T-helper 2 cell (primary cell): ENCODE measurements at places on chromosomes 3 and 15.

GRCh38 chr3:28212681-28213080, 28.7 kb upstream of the CMC1 start:
- DNase-seq, result no peak

DNA sequence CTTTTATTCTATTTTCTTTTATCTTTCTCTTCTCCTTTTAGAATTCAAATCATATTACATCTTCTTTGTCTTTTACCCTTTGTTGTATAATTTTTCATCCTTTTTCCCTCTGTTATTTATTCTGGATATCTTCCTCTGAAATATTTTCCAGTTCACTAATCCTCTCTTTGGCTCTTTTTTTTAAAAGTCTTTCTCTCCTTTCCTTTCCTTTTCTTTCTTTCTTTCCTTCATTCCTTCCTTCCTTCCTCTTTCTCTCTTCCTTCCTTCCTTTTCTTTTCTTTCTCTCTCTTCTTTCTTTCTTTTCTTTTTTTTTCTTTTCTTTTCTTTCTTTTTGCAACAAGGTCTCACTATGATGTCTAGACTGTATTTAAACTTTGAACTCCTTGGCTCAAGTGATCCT, 9.3 kb downstream of the SUSD5 start:
- no peak for DNase-seq

GRCh38 chr3:164351131-164351530, 727.2 kb downstream of the SI start:
- no peak for DNase-seq

DNA sequence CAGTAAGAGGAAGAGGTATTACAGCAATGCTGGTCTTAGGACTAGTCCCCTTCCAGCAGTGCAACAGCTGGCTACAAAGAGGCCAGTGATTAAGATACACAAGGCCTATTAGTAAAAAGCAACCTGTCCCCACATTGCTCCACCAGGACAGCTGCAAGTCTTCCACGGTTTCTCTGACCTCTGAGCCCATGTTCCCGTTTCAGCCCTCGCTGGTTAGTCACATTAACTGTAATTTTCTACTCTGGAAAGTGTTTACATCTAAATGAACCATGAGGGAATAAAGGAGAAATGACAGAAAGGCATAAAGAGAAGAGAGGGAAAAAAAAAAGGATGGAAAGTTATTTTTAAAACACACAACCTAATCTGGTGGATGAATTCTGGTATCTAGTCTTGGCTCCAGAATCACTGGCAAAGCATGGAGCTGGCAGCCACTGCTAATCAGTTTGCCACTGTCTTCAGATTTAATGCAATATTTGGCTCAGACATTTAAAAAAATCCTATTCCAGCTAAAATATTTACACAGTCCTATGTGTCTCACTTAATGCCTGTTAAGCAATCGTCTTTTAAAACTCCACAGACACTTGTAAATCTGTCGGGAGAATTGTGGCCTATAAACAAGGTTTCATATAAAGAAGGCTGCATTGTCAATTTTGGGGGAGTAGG, 154.9 kb downstream of the GREM1 start:
- DNase-seq, result no peak

DNA sequence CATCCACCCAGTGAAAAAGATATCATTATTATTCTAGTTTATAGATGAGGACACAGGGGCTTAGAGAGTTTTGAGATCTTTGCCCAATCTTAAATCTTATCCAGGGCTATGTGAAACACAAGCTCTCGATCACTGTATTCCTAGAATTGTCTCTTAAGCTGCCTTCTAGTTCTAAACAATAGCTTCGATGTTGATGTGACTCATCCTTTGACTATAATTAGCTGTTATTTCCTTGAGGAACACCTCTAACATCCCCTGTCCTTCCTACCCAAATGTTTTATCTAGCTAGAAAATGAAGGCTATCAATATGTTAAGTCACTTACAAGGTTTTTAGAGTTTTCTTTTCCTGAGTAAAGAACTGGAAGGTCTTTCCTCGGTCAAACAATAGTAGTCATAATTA, 83.1 kb upstream of the STAC start:
- DNase-seq, result no peak

GRCh38 chr3:181868576-181869082, 156.9 kb downstream of the SOX2 start:
- no peak for DNase-seq

- DNase-seq, result no peak
These were observed 556.9 kb upstream of the CFAP20DC start for GRCh38 chr3:59606638-59607266.

GRCh38 chr15:60681353-60681752, 202.4 kb upstream of the ICE2 start:
- no peak for DNase-seq

DNA sequence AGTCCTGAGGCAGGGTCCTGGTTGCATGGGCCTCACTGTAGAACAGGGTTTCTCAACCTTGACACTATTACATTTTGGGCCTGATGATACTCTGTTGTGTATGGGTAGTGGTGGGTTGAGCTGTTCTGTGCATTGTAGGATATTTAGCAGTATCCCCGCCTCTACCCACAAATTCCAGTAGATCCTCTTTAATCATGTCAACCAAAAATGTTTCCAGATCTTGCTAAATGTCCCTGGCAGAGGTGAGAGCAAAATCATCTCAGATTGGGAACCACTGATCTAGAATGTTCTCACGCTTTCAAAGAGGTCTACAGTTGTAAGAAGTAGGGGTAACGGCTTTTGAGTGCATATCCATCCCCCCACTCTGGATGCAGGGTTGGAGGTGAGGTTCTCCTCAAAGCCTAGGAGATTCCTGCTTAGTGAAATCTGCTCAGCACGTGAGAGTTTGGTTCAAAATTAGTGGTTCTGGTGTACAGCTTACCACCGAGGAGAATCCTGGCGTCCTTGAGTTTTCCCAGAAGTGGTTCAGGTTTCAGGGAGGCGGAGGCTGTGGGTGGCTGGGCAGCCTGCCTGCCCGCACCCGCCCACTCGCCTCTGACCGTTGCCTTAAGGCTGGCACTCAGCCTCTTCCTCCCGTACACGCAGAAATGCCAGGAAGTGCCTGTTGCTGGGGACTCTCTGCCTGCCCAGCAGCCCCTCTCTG, 5.3 kb downstream of the ACVR2B start:
- no peak for DNase-seq

DNA sequence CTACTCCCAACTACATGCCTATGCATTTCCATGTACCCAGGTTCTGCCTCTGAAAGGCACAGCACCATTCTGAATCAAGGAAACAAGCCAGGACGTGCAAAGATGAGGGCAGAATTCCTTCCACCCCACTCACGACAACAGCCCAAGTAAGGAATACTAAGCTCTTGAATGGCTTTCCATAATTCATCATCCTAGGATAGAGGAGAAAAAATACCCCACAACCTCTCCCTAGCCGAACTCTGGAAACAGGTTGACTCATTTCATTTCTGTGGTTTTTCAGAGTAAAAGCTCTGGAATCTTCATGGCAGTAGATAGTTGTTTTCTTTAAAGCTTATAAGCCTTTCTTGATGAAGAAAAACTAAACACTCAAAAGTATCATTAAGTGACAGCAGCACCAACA, 77.8 kb downstream of the PDZRN3 start:
- DNase-seq, result no peak

- no peak for DNase-seq
These were observed 44.7 kb upstream of the SELENOK start for GRCh38 chr3:53936347-53936746.

- DNase-seq, result no peak
These were observed 19.7 kb downstream of the FOXP1 start for GRCh38 chr3:71563827-71564226.

- DNase-seq, result no peak
These were observed 18.5 kb downstream of the SFMBT1 start for GRCh38 chr3:53027254-53027844.

GRCh38 chr3:100086401-100086800, 27.9 kb downstream of the FILIP1L start:
- no peak for DNase-seq

DNA sequence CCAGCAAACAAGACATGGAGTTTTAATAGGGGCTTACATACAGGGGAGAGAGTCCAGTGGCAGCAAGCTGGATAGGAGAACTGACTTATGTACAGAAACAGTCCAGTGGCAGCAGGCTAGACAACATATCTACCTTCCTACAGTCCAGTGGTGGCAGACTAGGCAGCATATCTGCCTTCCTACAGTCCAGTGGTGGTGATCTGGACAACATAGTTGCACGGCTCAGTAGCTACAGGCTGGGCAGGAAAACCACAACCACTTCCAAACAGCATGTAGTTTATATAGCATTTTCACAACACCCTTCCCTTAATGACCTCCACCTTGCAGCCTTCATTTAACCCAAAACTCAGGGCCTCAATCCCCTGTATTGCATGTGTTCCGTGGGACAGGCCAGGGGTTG, 181.3 kb upstream of the EIF1B start:
- DNase-seq, result no peak

DNA sequence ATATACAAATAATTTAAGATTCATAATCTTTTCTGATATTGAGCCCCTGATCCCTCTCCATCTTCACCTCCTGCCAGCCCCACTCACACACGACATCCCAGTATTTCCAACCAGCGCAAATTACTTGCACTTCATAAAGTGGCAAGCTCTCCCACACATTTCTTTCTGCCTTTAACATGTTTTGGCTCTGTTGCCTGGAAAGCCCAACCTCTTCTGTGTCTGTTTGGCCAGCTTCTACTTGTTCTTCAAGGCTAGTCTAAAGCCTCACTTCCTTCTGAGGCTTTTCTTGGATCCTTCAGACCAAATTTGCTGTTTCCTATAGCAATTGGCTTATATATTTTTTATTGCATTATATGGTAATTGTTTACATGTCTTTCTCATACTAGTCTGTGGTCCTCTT, 5.1 kb upstream of the TM6SF1 start:
- no peak for DNase-seq

DNA sequence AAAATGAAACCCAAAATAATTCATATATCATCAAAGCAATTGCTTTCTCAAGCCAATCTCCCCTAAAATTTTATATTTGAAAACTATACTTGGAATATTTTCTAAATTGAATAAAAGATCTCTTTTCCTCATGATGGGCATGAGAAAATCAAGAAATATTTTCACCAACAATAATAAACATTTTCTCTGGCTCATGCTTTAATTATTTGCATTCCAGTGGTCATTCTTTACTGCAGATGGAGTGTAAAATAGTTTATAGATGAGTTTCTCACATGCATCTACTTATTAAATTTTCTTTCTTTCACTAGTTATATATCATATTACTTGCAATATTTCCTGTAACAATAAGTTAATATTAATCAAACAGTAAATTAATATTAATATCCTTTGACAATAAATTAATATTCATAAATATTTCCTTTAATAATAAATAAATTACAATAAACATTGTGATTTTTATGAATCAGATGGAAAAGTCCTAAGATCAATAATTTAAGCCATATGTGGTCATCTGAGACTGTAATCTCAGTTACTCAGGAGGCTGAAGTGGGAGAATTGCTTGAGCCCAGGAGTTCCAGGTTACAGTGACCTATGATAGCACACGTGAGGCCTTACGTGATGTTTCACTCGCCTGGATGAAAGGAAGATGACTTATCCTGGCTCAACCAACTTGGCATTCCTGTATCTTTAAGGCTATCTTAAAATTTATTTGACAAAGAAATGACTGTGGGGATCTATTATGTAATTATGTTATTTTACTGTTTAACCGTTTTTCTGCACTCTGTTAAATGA, 958.8 kb downstream of the ZPLD1 start:
- DNase-seq, result no peak

DNA sequence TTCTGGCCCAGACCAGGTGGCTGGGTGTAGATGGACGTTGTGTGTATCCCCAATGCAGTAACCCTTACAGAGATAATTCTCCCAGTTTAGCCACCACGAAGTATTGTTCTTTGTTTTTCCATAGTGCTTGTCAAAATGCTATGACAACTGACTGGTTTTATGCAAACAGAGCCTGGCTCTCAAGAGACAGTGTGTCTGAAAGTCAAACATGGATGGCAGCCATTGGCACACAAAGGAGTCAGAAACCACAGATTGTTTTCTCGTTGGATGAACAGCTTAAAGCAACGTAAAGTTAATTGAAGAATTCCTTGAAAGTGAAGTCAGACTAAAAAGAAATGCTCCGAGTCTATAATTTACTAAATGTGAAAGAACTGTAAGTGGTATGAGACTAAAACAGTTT, 91.2 kb downstream of the FILIP1L start:
- no peak for DNase-seq

DNA sequence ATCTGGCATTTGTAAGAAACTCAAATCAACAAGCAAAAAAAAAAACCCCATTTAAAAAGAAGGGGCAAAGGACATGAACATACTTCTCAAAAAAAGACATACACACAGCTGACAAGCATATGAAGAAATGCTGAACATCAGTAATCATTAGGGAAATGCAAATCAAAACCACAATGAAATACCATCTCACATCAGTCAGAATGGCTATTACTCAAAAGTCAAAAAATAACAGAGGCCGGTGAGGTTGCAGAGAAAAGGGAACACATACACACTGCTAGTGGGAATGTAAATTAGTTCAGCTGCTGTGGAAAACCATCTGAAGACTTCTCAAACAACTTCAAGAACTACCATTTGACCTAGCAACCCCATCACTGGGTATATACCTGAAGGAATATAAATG, 199.4 kb upstream of the THBS1 start:
- DNase-seq, result no peak

DNA sequence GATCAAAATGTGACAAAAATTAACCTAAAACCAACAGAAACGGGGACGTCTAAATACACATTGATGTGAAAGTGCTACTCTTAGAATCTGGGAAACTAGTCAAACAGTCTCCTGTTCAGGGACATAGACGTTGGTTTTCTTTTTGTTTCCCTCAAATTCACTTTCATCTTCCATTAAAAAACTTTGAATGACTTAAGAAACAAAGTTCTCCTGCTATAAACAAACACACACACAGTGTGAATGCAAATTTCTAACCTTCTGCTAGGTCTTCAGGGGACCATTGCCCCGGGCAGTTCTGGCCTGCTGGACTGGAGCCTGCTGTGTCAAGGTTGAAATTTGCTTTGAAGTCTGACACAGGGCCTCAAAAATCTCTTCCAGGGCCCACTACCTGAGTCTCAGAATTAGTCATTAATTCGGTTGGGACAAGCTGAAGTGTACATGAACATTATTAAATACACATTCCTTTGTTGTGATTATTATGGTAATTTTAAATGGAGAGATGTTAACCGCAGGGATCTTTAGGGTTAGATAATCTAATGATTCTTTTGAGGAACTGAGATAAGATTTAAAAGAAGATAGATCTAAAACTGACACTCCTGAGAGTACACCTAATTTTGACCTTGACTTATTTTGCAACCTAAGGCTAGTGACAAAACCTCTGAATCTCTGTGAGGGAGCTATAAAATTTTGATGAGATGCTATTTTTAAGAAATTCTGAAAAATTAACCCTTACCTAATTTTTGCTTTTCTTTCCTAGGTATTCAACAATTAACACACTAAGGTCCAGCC, 1260.4 kb downstream of the ROBO1 start:
- no peak for DNase-seq

- DNase-seq, result no peak
These were observed 52.4 kb downstream of the TRPM1 start for GRCh38 chr15:31049111-31049510.

DNA sequence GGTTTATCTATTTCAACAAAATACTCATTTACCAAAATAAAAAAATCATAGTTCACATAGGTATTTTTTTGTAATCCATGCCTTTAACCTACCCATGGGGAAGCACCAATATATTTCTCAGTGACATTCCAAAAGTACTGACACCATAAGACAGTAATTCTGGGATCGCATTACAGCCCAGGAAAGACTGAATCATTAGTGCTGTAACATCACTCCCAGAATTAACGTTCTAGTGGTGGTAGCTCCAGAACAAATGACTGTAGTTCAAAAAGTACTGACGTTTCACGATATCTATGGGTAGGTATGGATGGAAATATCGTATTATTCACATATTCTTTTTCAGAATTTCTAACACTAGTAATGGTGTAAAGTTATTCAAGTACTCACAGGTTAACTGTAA, 54.3 kb upstream of the NEK10 start:
- no peak for DNase-seq
